ENCODE measurements at places on chromosomes 1 and 21. TPM values are rescaled to one million over a fixed set of nuclear protein-coding genes. Genes with fewer than 3 reads are reported as not detected.

- no peak overlapping the region for H3K4me3 ChIP-seq
- no peaks in the 10 kb centered on the region for H3K27me3 ChIP-seq
- DNase-seq: no peak
- no peak overlapping the region for H3K27ac ChIP-seq
- no peaks in the 10 kb centered on the region for H3K36me3 ChIP-seq
Observed at GRCh38 chr21:35615325-35615724, 445.0 kb downstream of the SETD4 start.

GRCh38 chr1:18217398-18218043 lies 109.9 kb downstream of the IGSF21 start:
- peak; percentile 1 for DNase-seq
- H3K4me3 ChIP-seq: no peak overlapping the region
- no peak overlapping the region for H3K27ac ChIP-seq
- H3K4me1 ChIP-seq: no peaks in the 10 kb centered on the region

GRCh38 chr1:201667479-201667878 lies 128.6 kb downstream of the NAV1 start:
- H3K4me3 ChIP-seq: no peak overlapping the region
- no peak overlapping the region for H3K27ac ChIP-seq
- H3K4me1 ChIP-seq: peaks cover 3% of the 10 kb centered on the region

GRCh38 chr1:223834660-223835263 lies 11.0 kb downstream of the TP53BP2 start:
- H3K4me3 ChIP-seq: peak overlapping the region; percentile 17
- peak overlapping the region; percentile 52 for H3K27ac ChIP-seq
- DNase-seq: peak; percentile 95
- no peaks in the 10 kb centered on the region for H3K27me3 ChIP-seq

DNA sequence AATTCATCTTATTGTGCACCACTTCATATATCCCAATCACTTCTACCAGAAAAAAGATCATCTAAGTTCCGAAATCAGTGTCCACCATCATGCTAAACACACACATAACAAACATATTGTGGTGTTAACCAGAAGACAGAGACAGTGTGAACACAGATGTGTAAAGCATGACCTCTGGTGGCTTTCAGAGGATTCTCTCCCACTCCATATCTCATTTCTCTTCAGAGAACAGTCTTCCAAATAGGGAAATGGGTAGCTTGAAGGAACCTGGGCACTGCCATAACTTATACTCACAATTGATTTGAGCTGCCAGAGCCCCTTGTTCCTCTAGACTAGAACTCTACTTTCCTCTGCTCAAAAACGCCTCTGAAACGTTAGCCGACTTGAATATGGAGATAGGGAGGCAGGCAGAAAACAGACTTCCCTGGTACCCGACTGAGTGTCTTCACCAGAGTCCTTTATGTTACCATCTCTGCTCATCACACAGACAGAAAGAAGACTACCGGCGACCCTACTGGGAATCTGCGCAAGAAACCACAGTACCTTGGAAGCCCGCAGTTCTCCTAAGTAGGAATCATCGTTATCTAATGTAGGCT lies 1.8 kb upstream of the ELAPOR1 start:
- H3K4me1 ChIP-seq: peaks cover 2% of the 10 kb centered on the region
- no peak overlapping the region for H3K27ac ChIP-seq
- peaks cover 23% of the 10 kb centered on the region for H3K27me3 ChIP-seq
- no peak overlapping the region for H3K4me3 ChIP-seq
- peak; percentile 41 for DNase-seq
- H3K36me3 ChIP-seq: no peaks in the 10 kb centered on the region

DNA sequence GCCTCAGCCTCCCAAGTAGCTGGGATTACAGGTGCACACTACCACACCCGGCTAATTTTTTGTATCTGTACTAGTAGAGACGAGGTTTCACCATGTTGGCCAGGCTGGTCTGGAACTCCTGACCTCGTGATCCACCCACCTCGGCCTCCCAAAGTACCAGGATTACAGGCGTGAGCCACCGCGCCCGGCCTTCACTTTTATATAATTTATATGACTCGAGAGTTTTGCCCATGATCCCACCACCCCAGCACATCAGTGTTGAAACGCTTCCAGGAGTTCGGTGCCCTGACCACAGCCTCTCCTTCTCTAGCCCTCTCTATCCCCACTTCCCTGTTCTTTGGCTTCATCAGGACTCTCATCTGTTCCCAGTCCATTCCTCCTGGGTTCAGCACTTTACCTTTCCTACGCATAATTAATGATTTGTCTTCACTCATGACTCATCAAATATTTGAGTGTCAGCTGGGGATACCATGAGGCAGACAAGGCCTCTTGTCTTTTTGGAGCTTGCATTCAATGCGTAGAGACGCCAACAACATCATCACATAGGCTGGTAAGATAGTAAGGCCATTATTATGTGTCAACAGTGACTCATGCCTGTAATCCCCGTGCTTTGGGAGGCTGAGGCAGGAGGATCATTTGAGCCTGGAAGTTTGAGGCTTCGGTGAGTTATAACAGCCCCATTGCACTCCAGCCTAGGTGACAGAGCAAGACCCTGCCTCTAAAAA lies 1.4 kb downstream of the PMF1 start:
- H3K4me3 ChIP-seq: 0 out of 2 replicates have a peak overlapping the region, but pooled peaks have one; percentile 74
- no peak overlapping the region for H3K27ac ChIP-seq
- 0 out of 2 replicates have a peak, but pooled peaks cover 2% of the 10 kb centered on the region for H3K4me1 ChIP-seq
- DNase-seq: peak; percentile 41
- H3K27me3 ChIP-seq: no peaks in the 10 kb centered on the region
- peaks cover 14% of the 10 kb centered on the region for H3K36me3 ChIP-seq

DNA sequence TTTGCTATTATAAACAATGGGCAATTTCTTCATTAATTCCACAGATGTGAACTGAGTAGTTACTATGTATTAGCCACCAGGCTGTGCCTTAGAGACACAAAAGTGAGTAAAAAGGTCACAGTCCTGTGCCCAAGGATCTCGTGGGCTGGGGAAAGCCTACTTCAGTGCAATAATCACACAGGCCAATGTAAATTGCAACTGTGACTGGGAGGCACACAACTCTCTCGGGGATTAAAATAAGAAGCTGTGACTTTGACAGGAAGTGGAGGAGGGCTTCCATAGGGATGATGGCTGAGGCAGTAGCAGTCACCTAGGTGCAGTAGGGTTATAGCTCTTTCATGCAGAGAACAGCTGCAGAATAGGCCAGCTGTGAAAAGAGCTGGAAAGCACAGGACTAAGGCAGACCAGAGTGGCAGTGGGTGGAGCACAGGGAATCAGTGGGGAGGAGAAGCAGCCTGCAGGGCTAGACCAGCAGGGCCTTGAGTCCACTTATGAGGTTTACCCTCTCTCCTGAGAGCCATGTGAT lies 121.9 kb downstream of the MAB21L3 start:
- H3K27me3 ChIP-seq: no peaks in the 10 kb centered on the region
- no peaks in the 10 kb centered on the region for H3K4me1 ChIP-seq
- no peaks in the 10 kb centered on the region for H3K36me3 ChIP-seq
- no peak for DNase-seq
- H3K27ac ChIP-seq: no peak overlapping the region

DNA sequence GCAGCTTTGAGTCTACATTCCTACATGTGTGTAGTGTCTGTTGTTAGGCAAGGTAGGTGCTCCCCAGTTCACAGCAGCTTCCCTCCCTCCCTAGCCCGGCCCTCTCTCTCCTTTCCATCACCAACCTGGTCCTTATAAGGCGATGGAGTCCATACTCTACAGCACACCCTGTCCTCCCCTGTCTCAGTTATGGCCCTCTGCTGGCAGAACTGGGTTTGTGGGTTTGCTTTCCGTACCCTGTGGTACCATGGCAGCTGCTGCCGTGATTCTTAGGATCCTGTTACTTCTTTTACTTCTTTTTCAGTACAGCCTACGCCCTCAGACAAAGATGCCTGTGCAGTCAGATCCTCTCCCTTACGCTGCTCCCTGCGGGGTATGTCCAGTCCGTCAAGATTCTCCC lies 31.7 kb downstream of the AK5 start:
- H3K4me3 ChIP-seq: no peak overlapping the region
- no peaks in the 10 kb centered on the region for H3K27me3 ChIP-seq
- no peaks in the 10 kb centered on the region for H3K36me3 ChIP-seq
- peak; percentile 15 for DNase-seq
- peaks cover 4% of the 10 kb centered on the region for H3K4me1 ChIP-seq

DNA sequence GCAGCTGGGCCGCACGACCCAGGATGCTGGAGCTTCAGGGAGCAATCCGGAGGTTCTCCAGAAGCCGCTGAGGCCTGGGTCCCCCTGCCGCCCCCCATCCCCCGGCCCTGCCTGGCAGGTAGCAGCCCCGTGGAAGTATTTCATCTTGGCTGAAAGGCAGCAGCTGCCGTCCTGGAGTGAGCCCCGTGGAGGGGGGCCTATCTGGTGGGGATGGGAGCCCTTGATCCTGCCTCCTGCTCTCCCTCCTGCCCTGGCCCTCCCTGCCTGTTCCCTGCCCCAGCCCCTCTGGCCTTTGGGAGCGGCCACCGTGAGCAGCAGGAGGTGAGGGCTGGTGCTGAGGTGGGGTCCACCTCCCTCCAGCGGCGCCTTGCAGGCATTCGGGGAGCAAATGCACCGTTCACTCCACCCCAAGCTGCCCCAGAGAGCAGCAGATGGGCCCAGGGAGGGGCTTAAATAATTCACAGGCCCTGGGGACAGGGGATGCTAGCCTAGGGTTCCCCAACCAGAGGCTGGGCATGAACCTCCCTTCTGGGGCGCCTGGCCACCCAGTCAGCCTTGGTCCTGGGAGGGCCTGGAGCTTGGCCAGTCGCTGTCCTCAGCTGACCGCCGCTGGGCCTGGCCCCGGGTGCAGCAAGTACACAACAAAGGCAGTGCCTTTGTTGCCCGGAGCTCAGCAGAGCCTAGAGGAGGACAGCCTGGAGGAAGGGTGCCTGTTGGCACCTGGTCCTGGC lies 23.7 kb upstream of the PLCH2 start:
- H3K27me3 ChIP-seq: no peaks in the 10 kb centered on the region
- DNase-seq: peak; percentile 12
- no peak overlapping the region for H3K4me3 ChIP-seq
- peak overlapping the region; percentile 92 for H3K27ac ChIP-seq
- H3K4me1 ChIP-seq: peaks cover 21% of the 10 kb centered on the region
- no peaks in the 10 kb centered on the region for H3K36me3 ChIP-seq

DNA sequence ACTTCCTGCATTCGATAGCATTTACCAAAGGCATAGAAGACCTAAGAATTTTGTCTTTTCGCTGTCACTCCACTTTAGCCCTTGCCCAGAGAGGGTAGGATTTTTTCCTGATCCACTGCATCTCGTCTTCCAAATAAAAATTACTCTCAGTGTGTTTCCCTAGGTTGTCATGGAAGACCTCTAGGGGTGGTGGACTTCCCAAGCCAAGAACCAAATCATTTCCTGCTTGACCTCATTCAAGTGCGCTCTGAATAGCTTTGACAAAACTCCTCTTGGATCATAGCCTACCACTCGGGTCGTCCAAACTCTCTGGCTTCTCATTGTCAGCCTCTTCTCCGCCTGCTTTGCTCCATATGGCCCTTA lies 431 bp upstream of the C1orf52 start:
- peak overlapping the region; percentile 83 for H3K4me3 ChIP-seq
- no peaks in the 10 kb centered on the region for H3K27me3 ChIP-seq
- H3K27ac ChIP-seq: peak overlapping the region; percentile 38

DNA sequence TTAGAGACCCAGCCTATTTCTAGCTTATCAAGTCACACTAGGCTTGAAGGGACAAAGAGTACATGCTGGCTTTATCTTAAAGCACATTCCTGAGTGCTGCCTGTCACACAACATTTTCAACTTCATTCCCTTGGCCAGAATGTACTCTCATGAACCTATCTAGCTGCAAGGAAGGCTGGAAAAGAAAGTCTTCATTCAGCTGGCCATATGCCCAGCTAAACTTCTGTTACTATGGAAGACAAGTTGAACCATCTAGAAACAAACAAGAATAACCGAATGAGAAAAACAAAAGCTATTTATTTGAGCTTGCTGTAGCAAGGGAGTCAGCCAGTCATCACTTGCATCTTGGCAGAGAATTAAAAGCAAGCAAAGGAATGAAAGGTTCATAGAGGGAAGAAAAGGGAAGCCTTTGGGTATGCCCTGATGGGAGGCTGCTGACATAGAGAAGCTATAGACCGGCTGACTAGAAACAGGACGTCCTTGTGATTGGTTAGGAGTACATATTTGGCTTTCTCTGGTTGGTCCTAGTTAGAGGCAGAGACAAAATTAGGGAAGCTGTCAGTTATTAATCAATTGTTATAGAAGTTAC lies 108.4 kb downstream of the NEK7 start:
- H3K4me3 ChIP-seq: no peak overlapping the region
- H3K4me1 ChIP-seq: peaks cover 13% of the 10 kb centered on the region
- H3K27me3 ChIP-seq: no peaks in the 10 kb centered on the region
- H3K27ac ChIP-seq: no peak overlapping the region
- DNase-seq: peak; percentile 51
- peaks cover 2% of the 10 kb centered on the region for H3K36me3 ChIP-seq

DNA sequence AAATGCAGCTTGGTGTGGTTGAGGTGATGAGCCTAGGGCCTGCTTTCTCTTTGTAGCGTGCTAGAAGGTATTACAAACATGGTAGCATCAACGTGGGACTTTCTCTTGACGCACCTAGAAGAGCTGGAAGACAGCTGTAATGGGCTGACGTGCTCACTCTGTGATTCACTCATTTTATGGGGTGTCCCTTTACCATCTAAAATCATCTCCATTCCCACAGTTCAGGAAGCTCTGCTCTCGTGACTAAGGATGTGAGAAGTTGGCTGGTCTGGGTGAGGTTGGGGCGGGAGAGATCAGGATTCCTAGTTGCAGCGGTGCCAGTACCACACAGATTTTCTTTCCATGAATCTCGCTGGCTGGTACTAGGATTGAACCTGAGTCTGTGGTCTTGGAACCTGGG lies 4.2 kb downstream of the HTR6 start:
- no peaks in the 10 kb centered on the region for H3K36me3 ChIP-seq
- no peak for DNase-seq
- H3K27me3 ChIP-seq: peaks cover 66% of the 10 kb centered on the region
- H3K27ac ChIP-seq: no peak overlapping the region
- no peaks in the 10 kb centered on the region for H3K4me1 ChIP-seq

DNA sequence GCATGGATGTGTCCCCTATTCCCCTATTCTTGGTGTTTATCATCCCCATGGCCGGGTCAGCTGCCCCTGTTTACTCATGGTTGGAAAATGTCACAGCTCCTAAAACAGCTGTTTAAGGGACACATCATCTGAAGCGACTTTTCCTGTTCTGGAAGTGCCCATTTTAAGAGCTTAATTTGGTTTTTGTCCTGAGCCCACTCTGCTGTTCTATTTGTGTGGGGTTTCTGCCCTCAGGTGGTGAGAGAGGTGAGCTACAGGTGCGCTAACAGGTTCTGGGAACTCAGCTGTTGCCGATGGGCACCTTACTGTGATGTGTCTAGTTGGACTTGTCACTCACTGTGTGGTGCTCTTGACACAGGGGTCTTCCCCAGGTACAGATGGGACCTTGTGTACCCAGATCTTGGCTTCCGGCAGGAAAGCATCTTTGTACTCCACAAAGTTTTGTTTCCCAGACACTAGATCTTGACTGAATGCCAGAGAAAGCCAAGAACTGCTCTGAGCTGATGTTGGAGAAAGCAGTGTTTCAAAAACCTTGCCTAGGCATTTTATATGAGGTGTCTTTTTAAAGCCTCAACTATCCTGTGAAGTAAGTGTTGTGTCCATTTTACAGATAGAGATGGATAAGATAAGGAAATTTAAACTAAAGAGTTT lies 59.0 kb upstream of the CD1D start:
- no peaks in the 10 kb centered on the region for H3K36me3 ChIP-seq
- H3K27me3 ChIP-seq: peaks cover 36% of the 10 kb centered on the region
- H3K4me1 ChIP-seq: no peaks in the 10 kb centered on the region
- no peak overlapping the region for H3K27ac ChIP-seq
- peak; percentile 46 for DNase-seq
- H3K4me3 ChIP-seq: no peak overlapping the region

GRCh38 chr1:155019377-155020245 lies 14.0 kb downstream of the DCST2 start:
- peaks cover 2% of the 10 kb centered on the region for H3K27me3 ChIP-seq
- DNase-seq: no peak
- no peak overlapping the region for H3K4me3 ChIP-seq
- H3K36me3 ChIP-seq: peaks cover 16% of the 10 kb centered on the region
- peaks cover 6% of the 10 kb centered on the region for H3K4me1 ChIP-seq

IFT25 gene
- total RNA-seq: 30.0 TPM

DCST2 gene
- total RNA-seq: not detected

Data from IMR-90 (cell line).